ENCODE measurements at places on chromosomes 5 and 9.
A peak's percentile ranks its signal among the peaks of the same experiment; 100 is the strongest.

DNA sequence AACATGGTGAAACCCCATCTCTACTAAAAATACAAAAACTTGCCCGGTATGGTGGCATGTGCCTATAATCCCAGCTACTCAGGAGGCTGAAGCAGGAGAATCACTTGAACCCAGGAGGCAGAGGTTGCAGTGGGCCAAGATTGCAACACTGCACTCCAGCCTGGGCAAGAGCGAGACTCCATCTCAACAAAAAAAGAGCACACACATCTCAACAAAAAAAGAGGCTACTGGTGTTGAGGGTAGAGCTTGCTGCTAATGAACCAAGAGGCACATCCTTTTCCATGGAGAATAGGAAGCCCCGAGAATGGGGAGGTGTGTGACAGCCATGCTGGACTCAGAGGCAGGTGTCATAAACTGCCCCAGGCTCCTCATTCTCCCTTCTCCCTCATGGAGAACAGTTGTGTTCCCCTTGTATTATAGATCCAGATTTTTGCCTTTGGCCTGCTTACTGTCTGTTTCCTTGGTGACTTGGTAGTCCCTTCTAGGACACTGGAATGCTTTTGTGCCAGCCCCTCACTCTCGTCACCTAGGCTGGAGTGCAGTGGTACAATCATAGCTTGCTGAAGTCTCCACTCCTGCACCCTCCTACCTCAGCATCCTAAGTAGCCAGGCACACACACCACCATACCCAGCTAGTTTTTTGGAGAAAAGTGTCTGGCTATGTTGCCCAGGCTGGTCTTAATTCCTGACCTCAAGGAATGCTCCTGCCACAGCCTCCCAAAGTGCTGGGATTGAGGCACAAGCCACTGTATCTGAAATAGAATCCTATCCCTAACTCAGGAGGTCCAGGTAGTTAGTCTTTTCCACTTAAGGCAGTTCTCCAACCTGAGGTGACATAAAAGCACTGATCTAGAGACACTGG, 5.1 kb downstream of the RPL12 start:
- DNase-seq = peak; percentile 48

- no peak for DNase-seq
Observed at GRCh38 chr5:78756858-78757257, 108.3 kb upstream of the LHFPL2 start.

- DNase-seq = no peak
Observed at GRCh38 chr9:117315236-117315635, 99.6 kb downstream of the ASTN2 start.

GRCh38 chr9:76451234-76451633, 7.7 kb upstream of the GCNT1 start:
- DNase-seq = no peak

DNA sequence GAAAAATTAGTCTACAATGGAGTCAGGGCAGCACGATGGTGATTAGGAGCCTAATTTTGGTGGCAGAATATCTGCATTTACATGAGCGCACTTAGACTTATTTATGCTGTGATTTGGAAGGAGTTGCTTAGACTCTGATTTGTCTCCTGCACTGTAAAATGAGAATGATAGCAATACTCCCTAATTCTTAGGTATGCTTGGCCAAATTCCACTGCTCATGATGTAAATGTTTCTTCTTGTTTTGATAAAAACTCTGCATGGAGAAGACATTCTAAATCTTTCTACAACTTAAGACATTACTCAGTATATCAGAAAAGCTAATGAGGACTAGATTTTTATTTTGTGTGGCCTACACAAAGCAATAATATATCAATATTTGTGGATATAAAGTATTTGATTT, 205.4 kb downstream of the CDH18 start:
- DNase-seq = no peak

GRCh38 chr9:26310294-26310693, 582.3 kb downstream of the CAAP1 start:
- no peak for DNase-seq

DNA sequence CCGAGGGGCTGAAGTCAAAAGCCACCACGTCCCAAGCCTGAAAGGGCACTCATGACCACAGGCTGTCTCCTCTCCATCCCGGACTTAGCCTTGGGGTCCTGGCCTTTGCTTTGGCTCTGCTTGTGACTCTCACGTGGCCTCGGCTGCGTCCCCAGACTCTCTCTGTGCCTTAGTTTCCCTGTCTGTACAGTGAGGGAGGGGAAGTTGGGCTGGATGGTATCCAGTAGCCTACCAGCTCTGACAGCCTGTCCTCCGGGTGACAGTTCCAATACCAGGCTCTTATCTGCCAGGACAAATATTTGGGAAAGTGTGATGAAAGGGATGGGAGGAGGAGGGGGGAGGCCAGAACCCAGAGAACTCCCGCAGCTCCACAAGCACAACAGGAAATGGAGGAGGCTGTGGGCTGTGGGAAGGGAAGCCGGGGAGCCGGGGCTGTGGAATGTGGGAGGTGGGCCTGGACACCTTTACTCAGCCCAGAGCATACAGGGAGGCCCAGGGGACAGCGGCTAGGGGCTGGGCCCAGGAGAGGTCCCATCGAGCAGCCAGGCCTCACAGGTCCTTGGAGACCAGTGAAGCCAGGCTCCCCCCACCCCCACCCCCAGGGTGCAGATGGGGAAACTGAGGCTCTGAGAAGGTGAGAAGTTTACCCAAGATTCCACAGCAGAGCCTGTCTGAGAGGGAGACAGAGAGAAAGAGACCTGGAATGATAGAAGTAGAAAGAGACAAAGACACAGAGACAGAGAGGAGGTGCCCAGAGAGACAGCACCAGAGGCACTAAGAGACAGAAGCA, 18.3 kb downstream of the PDGFRB start:
- DNase-seq = no peak

- DNase-seq = no peak
Observed at GRCh38 chr9:136237486-136238341, 7.9 kb downstream of the QSOX2 start.

- DNase-seq = no peak
Observed at GRCh38 chr5:94402096-94402495, 216.3 kb downstream of the KIAA0825 start.

DNA sequence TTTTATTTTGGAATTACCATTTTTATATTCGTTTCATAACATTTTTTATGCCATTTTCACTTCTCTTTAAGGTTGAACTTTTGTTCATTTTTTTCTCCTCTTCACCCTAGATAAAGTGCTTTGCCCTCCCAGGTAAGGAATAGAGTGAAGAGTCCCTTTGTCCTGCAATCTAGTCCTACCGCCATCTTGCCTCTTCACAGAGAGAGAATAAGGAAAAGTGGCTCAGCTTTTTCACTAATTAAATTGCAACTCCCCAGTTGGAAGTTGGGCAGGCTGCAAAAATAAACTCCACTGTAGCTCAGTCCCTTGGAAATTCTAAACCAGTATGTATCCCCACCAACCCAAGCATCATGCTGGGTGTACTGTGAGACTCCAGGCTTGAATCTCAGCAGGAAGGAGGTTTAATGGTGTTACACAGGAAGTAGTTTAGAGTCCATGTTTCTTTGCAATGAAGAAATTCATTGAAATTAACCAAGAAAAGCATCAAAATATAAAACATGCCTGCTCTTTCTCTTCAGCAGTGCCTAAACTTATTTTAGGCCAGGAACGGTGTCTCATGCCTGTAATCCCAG, 60.3 kb upstream of the PCSK1 start:
- no peak for DNase-seq

DNA sequence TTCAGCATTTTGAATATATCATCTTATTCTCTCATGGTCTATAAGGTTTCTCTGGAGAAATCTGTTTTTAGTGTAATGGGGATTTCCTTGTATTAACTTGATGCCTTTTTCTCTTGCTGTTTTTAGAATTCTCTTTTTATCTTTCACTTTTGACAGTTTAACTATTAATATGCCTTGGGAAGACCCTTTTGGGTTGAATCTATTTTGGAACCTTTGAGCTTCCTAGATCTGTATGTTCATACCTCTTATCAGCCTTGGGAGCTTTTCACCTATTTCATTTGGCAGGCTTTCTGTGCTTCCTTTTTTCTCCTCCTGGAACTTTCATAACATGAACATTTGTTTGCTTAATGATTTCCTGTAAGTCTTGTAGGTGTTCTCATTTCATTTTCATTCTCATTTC, 22.2 kb downstream of the RCL1 start:
- DNase-seq = no peak

GRCh38 chr5:115452536-115453235, 91.9 kb downstream of the FEM1C start:
- DNase-seq = no peak

- DNase-seq = no peak
Observed at GRCh38 chr5:167820101-167820990, 471.1 kb upstream of the WWC1 start.

DNA sequence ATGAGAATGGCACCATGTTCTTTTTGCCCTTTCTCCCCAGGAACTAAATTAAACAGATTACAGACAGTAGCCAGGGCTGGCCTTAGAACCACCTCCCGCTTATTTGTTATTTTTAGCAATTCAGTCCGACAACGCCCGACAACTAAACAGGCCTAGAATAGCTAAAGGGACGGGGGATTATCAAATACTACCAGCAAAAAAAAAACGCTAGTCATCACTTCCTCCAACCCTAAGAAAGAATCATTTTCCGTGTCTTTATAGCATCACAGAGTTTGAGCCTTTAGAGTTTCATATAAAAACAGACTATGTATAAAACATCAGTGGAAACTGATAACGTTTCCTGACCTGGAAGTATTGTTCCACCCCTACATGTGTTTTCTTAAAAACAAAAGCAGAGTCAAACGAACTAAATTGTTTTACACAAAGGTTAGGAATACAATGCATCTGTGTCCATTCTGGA, 35.3 kb downstream of the PFDN1 start:
- no peak for DNase-seq

- DNase-seq = no peak
Observed at GRCh38 chr5:89211836-89212235, 328.9 kb upstream of the MEF2C start.

GRCh38 chr5:145260670-145261069, 574.5 kb downstream of the PRELID2 start:
- DNase-seq = no peak

DNA sequence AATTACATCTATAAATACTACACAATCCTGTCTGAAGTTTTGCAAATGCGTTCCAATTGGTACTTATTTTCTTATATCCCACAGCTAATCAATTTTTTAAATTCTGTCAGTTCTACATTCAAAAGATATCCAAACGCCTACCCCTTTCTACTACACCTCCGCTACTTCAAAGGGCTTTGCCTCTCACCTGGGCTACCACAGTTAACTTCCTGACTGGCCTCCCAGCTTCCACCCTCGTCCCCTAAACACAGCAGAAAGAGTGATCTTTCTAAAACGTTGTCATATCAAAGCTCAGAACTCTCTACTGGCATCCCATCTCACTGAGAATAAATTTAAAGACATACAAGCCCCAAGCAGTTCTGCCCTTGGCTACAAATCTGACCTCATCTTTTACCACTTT, 32.3 kb upstream of the NIPBL start:
- no peak for DNase-seq

DNA sequence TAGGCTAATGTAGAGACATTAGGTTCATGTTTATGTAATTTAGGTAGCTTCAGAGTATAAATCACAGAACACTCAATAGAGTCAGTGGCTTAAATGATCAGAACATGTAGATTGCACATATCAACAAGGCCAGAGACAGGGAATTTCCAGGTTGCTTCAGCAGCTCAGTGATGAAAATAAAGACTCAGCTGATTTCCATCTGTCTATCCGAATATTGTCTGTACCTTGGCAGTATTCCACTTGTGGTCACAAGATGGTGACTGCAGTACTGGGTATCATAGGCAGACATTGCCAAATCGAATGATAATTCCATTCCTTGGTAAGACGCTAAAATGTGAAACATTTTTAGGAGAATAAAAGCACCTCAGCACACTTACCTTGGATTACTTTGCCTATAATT, 702.2 kb downstream of the MAT2B start:
- DNase-seq = no peak

Measured in activated CD4-positive, alpha-beta T cell treated with anti-CD3 and anti-CD28 coated beads, Interleukin-10, Interleukin-2, amounts not matched to agents 100 ng/mL and 50 ng/mL, durations not matched to agents 16 hours and 8 hours (primary cell).